ENCODE measurements at places on chromosomes 7 and 10.

- no peak overlapping the region for H3K27ac ChIP-seq
- no peaks in the 10 kb centered on the region for H3K36me3 ChIP-seq
- no peak for DNase-seq
- H3K27me3 ChIP-seq, result no peaks in the 10 kb centered on the region
- no peak overlapping the region for H3K4me3 ChIP-seq
These were observed 78.1 kb downstream of the HDAC9 start for GRCh38 chr7:18573410-18574234.

- no peaks in the 10 kb centered on the region for H3K36me3 ChIP-seq
- no peak overlapping the region for H3K4me3 ChIP-seq
- no peaks in the 10 kb centered on the region for H3K27me3 ChIP-seq
- H3K27ac ChIP-seq, result no peak overlapping the region
- no peaks in the 10 kb centered on the region for H3K4me1 ChIP-seq
- peak; percentile 41 for DNase-seq
These were observed 96.9 kb upstream of the CCDC71L start for GRCh38 chr7:106757846-106758245.

- H3K36me3 ChIP-seq, result no peaks in the 10 kb centered on the region
- H3K27ac ChIP-seq, result no peak overlapping the region
- H3K27me3 ChIP-seq, result no peaks in the 10 kb centered on the region
- H3K4me3 ChIP-seq, result no peak overlapping the region
These were observed 19.2 kb downstream of the TMEM273 start for GRCh38 chr10:49168831-49169500.

GRCh38 chr10:125409756-125410155, 249.4 kb upstream of the CTBP2 start:
- no peak overlapping the region for H3K27ac ChIP-seq
- H3K36me3 ChIP-seq, result no peaks in the 10 kb centered on the region
- DNase-seq, result no peak
- no peaks in the 10 kb centered on the region for H3K27me3 ChIP-seq
- no peak overlapping the region for H3K4me3 ChIP-seq

- DNase-seq, result no peak
- H3K27ac ChIP-seq, result no peak overlapping the region
- no peak overlapping the region for H3K4me3 ChIP-seq
- H3K36me3 ChIP-seq, result peaks cover 13% of the 10 kb centered on the region
These were observed 220.5 kb downstream of the DNAJB6 start for GRCh38 chr7:157557263-157557662.

- H3K27me3 ChIP-seq, result no peaks in the 10 kb centered on the region
- no peaks in the 10 kb centered on the region for H3K36me3 ChIP-seq
- no peak for DNase-seq
- no peak overlapping the region for H3K27ac ChIP-seq
- H3K4me1 ChIP-seq, result no peaks in the 10 kb centered on the region
These were observed 17.0 kb downstream of the CDK14 start for GRCh38 chr7:90613088-90613498.

DNA sequence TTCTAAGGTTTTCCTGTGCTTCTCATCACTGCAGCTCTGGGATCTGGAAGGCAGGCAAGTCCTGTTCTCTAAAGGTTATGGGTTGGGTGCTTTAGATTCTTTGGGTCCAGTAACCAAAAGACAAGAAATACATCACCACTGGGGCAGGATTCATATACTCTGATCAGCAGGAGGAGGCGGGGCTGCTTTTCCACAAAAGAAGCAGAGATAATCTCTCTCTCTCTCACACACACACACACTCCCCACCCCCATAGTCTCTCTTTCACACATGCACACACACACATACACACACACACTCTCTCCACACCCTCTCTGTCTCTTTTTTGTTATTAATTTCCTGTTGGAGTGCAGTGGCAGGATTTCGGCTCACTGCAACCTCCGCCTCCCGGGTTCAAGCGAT, 13.0 kb upstream of the ACBD5 start:
- no peaks in the 10 kb centered on the region for H3K27me3 ChIP-seq
- no peak for DNase-seq
- H3K36me3 ChIP-seq, result no peaks in the 10 kb centered on the region
- H3K4me1 ChIP-seq, result peaks cover 17% of the 10 kb centered on the region
- H3K4me3 ChIP-seq, result no peak overlapping the region

- H3K27ac ChIP-seq, result peak overlapping the region; percentile 9
- H3K4me3 ChIP-seq, result no peak overlapping the region
- no peak for DNase-seq
- peaks cover 11% of the 10 kb centered on the region for H3K4me1 ChIP-seq
These were observed 69.6 kb downstream of the NT5C2 start for GRCh38 chr10:103123282-103124024.

- DNase-seq, result no peak
- H3K4me3 ChIP-seq, result no peak overlapping the region
- peaks cover 37% of the 10 kb centered on the region for H3K36me3 ChIP-seq
- no peaks in the 10 kb centered on the region for H3K27me3 ChIP-seq
- no peak overlapping the region for H3K27ac ChIP-seq
- no peaks in the 10 kb centered on the region for H3K4me1 ChIP-seq
These were observed 143.1 kb downstream of the RGS10 start for GRCh38 chr10:119399466-119399865.

DNA sequence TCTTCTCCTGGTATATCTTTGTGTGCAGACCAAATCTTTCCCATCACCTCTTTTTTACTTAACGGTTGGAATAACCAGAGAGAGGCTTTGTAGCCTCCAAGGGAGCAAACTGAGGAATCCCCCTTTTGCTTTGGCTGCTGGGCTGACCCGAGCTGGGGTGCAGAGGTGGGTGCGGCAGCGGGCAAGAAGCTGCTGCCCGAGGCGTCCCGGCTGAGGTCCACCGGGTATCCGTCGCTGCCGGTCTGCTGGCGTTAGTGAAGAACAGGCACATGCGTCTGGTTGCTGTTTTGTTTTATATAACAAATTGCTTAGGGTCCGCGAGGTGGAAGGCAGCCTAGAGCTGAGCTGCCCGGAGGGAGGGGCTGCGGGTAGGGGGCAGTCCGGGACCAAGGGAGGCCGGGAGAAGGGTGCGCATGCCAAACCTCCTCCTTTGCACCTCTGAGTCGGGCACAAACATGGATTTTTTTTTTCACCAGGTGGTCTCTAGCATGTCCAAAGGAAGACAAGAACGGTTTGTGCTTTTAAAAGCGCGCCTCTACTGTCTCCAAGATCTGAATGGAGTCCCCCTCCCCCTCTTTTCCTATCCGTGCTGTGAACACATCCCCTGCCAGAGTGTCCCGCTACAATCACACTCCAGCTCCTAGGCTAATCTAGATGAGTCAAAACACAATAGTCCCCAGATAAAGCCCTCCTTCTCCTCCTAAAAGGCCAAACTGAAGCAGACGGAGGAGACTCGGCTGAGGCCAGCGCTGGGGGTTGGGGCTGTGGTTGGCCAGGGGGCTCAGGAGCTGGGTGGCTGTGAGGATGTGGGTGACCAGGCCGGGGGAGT, 6.8 kb upstream of the GATA3 start:
- H3K4me1 ChIP-seq, result peaks cover 86% of the 10 kb centered on the region
- no peak overlapping the region for H3K4me3 ChIP-seq
- DNase-seq, result no peak
- H3K27me3 ChIP-seq, result peaks cover 82% of the 10 kb centered on the region
- no peaks in the 10 kb centered on the region for H3K36me3 ChIP-seq

DNA sequence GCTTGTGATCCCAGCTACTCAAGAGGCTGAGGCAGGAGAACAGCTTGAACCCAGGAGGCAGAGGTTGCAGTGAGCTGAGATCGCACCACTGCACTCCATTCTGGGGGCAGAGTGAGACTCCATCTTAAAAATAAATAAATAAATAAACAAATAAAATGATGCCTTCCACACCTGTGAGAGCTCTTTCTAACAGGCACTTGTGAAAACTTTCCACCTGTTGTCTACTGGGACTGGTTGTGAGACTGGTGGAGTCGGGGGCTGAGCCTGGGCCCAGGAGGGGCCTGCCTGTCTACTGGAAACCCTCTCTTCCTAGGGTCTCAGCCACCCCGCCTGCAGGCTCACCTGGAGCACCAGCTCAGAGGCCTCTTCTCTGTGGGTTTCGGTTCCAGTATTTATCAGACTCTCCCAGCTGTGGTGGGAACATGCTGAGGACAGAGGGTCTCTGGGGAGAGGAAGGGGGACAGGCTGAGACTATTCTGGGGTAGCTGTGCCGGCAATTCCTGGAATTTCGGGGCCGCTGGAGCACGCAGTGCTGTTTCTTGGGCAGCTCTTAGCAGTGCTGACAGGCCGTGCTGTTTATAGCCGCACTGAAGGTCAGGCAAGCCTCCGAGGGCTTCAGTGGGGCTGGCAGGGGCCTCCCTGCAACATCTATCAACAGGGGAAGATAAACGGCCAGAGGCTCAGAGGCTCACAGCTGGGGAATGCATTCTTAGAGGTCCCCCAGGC, 3.8 kb downstream of the LDB3 start:
- H3K36me3 ChIP-seq, result no peaks in the 10 kb centered on the region
- no peak overlapping the region for H3K27ac ChIP-seq
- H3K27me3 ChIP-seq, result no peaks in the 10 kb centered on the region
- peaks cover 78% of the 10 kb centered on the region for H3K4me1 ChIP-seq
- H3K4me3 ChIP-seq, result no peak overlapping the region

GRCh38 chr10:121556455-121556854, 41.8 kb downstream of the FGFR2 start:
- DNase-seq, result no peak
- H3K36me3 ChIP-seq, result no peaks in the 10 kb centered on the region
- peak overlapping the region; percentile 45 for H3K27ac ChIP-seq
- no peaks in the 10 kb centered on the region for H3K27me3 ChIP-seq
- no peak overlapping the region for H3K4me3 ChIP-seq

GRCh38 chr7:123746931-123747488, 1.8 kb downstream of the WASL start:
- H3K27me3 ChIP-seq, result no peaks in the 10 kb centered on the region
- H3K36me3 ChIP-seq, result no peaks in the 10 kb centered on the region
- H3K4me1 ChIP-seq, result peaks cover 34% of the 10 kb centered on the region
- no peak for DNase-seq
- peak overlapping the region; percentile 79 for H3K4me3 ChIP-seq

- no peaks in the 10 kb centered on the region for H3K27me3 ChIP-seq
- no peak overlapping the region for H3K27ac ChIP-seq
- DNase-seq, result no peak
- peaks cover 16% of the 10 kb centered on the region for H3K36me3 ChIP-seq
- H3K4me3 ChIP-seq, result no peak overlapping the region
- peaks cover 62% of the 10 kb centered on the region for H3K4me1 ChIP-seq
These were observed 9.2 kb downstream of the BTAF1 start for GRCh38 chr10:91932737-91933136.

GRCh38 chr7:57868771-57869483, 418.9 kb downstream of the ZNF716 start:
- peak overlapping the region; percentile 54 for H3K4me3 ChIP-seq
- no peak overlapping the region for H3K27ac ChIP-seq
- H3K36me3 ChIP-seq, result no peaks in the 10 kb centered on the region
- DNase-seq, result no peak

GRCh38 chr7:155897758-155898386, 85.6 kb upstream of the SHH start:
- H3K36me3 ChIP-seq, result no peaks in the 10 kb centered on the region
- H3K4me3 ChIP-seq, result no peak overlapping the region
- H3K27ac ChIP-seq, result no peak overlapping the region
- DNase-seq, result no peak

DNA sequence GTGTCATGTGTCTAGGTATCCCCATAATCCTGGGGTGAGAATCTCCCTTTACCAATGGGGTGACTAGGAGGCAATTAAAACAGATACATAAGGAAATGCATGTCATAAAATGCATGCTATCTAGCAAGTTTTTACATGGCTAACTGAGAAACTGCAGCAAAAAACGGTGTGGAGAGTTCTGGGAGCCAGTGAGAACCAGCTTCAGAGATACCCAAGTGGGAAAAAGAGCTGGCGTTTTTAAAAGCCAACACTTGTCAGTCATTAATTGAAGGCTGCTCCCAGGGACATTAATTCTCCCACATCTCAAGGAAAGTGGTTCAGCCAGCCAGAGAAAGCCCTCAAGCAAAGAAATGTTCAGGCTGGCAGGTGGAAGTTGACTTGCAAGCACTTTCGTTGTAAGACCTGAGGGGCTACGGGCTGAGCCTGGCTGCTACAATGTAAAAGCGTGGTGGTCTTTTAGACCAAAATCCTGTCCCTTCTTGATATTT, 28.1 kb downstream of the ST8SIA6 start:
- peaks cover 5% of the 10 kb centered on the region for H3K4me1 ChIP-seq
- H3K36me3 ChIP-seq, result no peaks in the 10 kb centered on the region
- no peaks in the 10 kb centered on the region for H3K27me3 ChIP-seq

GRCh38 chr7:135447748-135448147, 62.2 kb downstream of the CNOT4 start:
- H3K36me3 ChIP-seq, result no peaks in the 10 kb centered on the region
- no peak overlapping the region for H3K4me3 ChIP-seq
- no peaks in the 10 kb centered on the region for H3K27me3 ChIP-seq
- peaks cover 6% of the 10 kb centered on the region for H3K4me1 ChIP-seq

GRCh38 chr7:101519324-101520023, 109.6 kb downstream of the MYL10 start:
- DNase-seq, result no peak
- H3K27me3 ChIP-seq, result peaks cover 18% of the 10 kb centered on the region
- H3K27ac ChIP-seq, result no peak overlapping the region
- H3K4me1 ChIP-seq, result no peaks in the 10 kb centered on the region
- H3K36me3 ChIP-seq, result no peaks in the 10 kb centered on the region

DNA sequence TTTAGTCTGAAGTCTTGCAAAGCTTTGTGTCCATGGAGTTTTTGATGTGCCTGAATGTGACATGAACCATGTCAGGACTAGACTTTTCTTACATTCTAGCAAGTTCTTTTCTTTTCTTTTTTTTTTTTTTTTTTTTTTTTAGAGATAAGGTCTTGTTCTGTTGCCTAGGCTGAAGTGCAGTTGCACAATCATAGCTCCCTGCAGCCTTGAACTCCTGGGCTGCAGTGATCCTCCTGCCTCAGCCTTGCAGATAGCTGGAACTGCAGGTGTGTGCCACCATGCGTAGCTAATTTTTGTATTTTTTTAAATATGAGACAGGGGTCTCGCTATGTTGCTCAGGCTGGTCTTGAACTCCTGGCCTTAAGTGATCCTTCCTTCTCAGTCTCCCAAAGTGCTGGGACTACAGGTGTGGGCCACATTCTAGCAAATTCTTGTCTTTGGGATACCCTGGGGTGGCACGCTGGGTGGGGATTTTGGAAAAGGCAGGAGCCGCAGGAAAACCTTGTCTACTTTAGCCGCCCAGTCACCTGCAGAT, 152.8 kb downstream of the SVIL start:
- H3K4me1 ChIP-seq, result peaks cover 48% of the 10 kb centered on the region
- H3K36me3 ChIP-seq, result peaks cover 73% of the 10 kb centered on the region
- no peak overlapping the region for H3K4me3 ChIP-seq
- no peaks in the 10 kb centered on the region for H3K27me3 ChIP-seq
- no peak overlapping the region for H3K27ac ChIP-seq
- no peak for DNase-seq

GRCh38 chr10:18204039-18204835, 64.0 kb downstream of the CACNB2 start:
- no peaks in the 10 kb centered on the region for H3K4me1 ChIP-seq
- no peak overlapping the region for H3K27ac ChIP-seq
- H3K27me3 ChIP-seq, result no peaks in the 10 kb centered on the region
- H3K4me3 ChIP-seq, result no peak overlapping the region

- H3K27ac ChIP-seq, result no peak overlapping the region
- H3K4me1 ChIP-seq, result no peaks in the 10 kb centered on the region
- H3K36me3 ChIP-seq, result peaks cover 35% of the 10 kb centered on the region
- no peaks in the 10 kb centered on the region for H3K27me3 ChIP-seq
- H3K4me3 ChIP-seq, result no peak overlapping the region
- DNase-seq, result no peak
These were observed 49.0 kb downstream of the NDUFB2 start for GRCh38 chr7:140745266-140746058.

- H3K36me3 ChIP-seq, result no peaks in the 10 kb centered on the region
- no peak overlapping the region for H3K4me3 ChIP-seq
- peak overlapping the region; percentile 90 for H3K27ac ChIP-seq
- no peaks in the 10 kb centered on the region for H3K27me3 ChIP-seq
These were observed 66.3 kb upstream of the KLF6 start for GRCh38 chr10:3850999-3851937.
